ENCODE measurements at places on chromosomes 5 and 9.

DNA sequence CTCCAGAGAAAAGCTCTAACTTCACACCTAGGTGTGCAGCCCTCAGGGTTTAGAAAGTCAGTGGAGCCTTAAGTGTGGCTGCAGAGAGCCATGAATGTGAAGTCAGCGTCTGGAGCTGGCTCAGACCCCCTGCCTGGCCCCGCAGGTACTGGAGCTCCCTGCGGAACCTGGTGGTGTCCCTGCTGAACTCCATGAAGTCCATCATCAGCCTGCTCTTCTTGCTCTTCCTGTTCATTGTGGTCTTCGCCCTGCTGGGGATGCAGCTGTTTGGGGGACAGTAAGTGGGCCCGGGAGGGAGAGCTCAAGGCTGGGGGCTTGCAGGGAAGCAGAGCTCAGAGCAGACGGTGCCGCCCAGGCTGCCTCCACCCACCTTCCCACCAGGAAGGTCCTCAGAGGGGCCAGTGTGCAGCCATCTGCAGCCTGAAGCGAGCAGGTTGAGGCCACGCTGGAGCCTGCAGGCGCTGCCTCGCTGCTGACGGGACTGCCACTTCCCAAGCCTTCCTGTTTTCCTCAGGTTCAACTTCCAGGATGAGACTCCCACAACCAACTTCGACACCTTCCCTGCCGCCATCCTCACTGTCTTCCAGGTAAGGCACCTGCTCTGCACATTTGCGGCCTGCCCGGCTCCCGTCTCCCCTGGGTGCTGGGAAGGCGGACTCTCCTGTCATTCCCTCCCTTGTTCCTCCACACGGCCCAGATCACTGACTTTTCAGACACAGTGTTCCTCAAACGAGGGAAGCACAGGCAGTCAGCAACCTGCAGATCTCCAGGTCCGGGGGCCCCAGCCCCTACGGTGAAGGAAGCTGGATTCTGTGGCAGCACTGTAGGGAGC, 108.9 kb downstream of the CACNA1B start:
- DNase-seq, result no peak

DNA sequence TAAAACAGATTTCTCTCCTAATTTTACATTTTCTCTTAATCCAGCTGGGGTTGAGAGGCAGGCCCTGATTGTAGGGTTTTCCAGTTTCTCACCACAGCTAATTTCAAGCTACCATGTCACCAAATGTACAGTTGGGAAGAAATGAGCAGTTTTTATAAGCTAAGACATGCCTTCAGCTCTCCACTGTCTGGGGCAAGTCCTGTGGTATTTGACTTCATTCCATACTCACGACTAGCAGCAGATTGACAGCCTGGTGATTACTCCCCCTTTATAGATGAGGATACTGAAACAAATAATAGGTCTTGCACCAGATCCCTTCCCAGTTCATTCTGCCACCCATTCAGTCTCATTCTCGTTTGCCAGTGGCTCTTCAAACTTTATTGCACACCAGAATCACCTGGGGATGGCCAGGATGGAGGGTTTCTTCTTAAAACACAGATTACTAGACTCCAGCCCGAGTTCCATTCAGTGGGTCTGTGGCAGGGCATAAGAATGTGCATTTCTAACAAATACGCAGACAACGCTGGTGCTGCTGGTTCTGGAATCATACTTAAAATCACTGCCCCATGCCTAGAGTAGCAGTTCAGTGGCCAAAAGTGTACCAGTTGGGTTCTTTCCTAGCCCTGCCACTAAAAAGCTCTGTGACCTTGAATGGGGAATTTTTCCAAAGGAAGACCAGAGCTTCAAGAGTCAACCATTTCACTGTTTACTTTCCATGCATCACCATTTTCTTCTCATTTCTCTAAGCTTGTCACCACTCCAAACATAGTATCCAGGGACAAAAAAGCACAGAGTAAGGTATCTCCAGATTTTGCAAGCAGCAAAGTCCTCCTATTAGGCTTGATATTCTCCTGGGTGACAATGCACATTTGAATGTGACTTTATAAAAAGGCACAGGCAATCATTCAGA, 64.3 kb downstream of the CSNK1A1 start:
- peak; percentile 80 for DNase-seq

GRCh38 chr9:124290743-124291554, 33.2 kb downstream of the NEK6 start:
- DNase-seq, result no peak

- peak; percentile 31 for DNase-seq
Observed at GRCh38 chr9:13213337-13213736, 66.2 kb downstream of the MPDZ start.

DNA sequence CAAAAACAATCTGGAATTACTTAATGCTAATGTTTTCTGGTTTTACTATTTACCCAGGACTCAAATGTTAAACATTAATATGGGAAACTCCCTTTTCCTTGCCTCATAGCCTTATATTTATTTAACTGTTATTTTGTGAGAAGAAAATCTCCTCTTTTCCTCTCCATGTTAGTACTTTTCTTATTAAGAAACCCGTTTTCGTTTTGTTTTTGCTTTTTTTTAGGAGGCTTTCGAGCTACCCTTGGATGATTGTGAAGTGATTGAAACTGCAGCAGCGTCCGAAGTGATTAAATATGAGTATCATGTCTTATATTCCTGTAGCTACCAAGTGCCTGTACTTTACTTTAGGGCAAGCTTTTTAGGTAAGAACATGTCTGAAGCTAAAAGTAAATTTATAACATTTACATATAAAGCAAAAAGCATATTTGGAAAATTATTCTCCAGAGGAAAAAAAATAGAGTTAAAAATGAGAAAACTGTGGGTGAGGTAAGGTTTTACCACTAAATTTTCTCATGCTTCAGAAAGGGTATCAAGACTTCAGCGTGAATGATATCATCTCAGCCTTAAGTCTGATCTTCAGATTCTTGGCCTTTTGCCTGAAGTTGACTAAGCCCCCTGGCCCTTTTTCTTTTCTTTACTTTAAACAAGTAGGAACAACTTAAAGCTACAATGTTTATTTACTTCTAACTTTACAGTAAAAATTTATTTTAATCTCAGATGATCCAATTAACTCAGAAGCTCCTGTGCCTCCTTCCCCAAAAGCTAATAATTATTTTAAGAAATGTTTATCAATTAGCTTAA, 113.8 kb downstream of the RPS23 start:
- DNase-seq, result peak; percentile 92

GRCh38 chr5:40682154-40683017, 2.7 kb downstream of the PTGER4 start:
- no peak for DNase-seq

GRCh38 chr9:137411645-137412380, 11.1 kb downstream of the EXD3 start:
- DNase-seq, result peak; percentile 89

GRCh38 chr9:133406480-133407307, 11.1 kb downstream of the REXO4 start:
- DNase-seq, result peak; percentile 77

DNA sequence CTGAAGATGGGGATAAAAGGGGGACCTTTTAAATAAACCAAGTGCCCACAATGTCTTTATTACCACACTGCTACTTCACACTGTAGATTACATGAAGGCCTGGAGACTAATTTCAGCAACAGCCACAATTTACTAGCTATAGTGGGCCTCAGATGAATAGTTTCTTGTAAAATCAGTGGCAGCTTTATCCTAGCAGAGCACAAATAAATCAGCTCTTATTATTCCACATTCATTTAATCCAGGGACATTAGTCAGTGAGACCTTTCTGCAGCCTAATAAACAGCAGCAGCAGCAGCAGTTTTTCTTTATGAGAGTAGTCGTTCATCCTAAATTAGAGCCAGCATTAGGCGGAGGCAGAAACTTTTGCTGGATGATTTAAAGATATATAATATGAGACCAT, 542.3 kb downstream of the PSAT1 start:
- DNase-seq, result no peak

DNA sequence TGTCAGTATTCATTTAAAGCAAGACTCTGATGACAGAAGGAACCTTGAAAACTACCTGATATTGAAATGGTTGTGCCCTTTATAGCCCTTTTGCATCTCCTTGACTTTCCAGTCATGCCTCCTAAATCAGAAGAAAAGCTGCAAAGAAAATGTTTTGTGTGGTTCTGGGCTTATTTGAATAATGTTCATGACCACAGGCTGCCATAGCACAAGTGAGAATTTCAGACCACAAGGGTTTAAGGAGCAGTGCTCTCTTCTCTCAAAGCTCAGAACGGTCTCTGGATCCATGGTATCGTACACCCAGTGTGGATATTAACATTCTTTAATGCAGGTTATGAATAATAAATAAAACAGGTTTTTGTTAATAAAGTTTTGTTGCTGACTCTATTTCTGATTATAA, 54.2 kb downstream of the GPR107 start:
- no peak for DNase-seq

GRCh38 chr5:158700231-158701006, 399.3 kb downstream of the EBF1 start:
- DNase-seq, result no peak

- DNase-seq, result no peak
Observed at GRCh38 chr5:139881143-139881733, 85.6 kb downstream of the PSD2 start.

DNA sequence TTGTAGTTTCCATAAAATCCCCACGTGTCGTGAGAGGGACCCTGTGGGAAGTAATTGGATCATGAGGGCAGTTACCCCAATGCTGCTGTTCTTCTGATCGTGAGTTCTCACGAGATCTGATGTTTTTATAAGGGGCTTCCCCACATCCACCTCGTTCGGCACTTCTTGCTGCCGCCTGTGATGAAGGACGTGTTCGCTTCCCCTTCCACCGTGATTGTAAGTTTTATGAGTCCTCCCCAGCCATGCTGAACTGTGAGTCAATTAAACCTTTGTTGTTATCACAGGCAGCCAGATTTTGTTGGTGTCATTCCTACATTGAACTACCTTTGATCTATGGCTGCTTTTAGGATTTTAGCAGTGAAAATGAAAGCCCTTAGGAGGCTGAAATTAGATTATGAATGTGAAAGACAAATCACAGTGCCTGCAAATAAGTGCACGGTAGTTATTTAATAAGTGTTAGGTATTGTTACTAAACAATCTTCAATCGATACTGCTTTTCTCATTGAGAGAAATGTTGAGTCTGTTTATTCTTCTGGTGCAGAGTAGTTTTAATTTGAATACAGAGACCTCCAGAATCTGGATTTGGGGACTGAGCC, 68.0 kb upstream of the C6 start:
- DNase-seq, result no peak

- no peak for DNase-seq
Observed at GRCh38 chr5:127428748-127429147, 88.7 kb upstream of the PRRC1 start.

GRCh38 chr5:176847726-176848290, 37.4 kb downstream of the UNC5A start:
- DNase-seq, result no peak

- no peak for DNase-seq
Observed at GRCh38 chr9:37002413-37003217, 31.5 kb downstream of the PAX5 start.

- DNase-seq, result peak; percentile 83
Observed at GRCh38 chr5:57493034-57493433, 10.4 kb upstream of the ACTBL2 start.

GRCh38 chr9:137148242-137148641, 9.3 kb downstream of the GRIN1 start:
- DNase-seq, result no peak

DNA sequence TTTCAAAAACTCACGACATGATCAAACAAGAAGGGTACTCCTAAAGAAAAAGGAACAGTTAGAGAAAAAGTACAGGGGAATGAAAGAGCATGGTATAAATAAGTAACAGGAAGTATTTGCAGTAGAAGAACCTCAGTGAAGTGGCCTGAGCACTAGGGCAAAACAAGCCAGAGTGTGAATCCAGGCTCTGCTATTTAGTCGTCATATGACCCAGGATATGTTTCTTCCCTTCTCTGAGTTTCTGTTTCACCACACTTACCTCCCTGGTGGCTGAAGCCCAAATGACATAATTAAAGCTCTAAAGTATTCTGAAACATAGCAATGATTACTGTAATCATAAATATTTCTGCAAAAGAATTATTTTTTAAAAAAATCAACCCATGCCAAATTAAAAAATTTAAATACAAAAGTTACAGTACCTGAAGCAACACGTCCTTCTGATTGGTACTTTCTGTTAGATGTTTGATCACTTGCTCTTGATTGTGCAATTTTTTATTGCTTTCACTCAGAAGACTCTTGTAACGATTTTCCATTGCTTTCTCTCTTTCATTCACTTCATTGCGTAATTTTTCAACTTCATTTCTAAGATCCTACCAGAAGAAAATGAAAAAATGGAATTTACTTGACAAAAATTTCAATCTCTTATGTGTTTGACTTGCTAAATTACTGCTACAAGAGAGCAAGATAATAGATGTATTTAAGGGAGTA, 88.9 kb downstream of the CDK5RAP2 start:
- peak; percentile 9 for DNase-seq

- no peak for DNase-seq
Observed at GRCh38 chr5:53667621-53668020, 107.2 kb downstream of the NDUFS4 start.

GRCh38 chr5:168749391-168750100, 170.4 kb upstream of the PANK3 start:
- DNase-seq, result no peak

DNA sequence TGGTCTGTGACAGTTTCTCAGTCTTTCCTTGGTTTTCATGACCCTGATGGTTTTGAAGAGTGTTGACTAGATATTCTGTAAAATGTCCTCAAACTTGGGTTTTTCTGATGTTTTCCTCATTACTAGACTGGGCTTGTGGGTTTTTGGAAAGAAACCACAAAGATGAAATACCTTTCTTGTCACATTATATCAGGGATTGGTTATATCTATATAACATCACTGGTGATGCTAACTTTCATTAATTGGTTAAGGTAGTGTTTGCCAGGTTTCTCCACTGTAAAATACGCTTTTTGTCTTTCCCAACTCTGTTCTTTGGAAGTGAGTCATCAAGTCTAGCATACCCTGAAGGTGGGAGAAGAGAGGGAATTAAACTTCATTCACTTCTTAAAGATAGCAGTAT, 3.3 kb upstream of the IL31RA start:
- no peak for DNase-seq

GRCh38 chr5:101515721-101516120, 612.6 kb upstream of the ST8SIA4 start:
- DNase-seq, result no peak

DNA sequence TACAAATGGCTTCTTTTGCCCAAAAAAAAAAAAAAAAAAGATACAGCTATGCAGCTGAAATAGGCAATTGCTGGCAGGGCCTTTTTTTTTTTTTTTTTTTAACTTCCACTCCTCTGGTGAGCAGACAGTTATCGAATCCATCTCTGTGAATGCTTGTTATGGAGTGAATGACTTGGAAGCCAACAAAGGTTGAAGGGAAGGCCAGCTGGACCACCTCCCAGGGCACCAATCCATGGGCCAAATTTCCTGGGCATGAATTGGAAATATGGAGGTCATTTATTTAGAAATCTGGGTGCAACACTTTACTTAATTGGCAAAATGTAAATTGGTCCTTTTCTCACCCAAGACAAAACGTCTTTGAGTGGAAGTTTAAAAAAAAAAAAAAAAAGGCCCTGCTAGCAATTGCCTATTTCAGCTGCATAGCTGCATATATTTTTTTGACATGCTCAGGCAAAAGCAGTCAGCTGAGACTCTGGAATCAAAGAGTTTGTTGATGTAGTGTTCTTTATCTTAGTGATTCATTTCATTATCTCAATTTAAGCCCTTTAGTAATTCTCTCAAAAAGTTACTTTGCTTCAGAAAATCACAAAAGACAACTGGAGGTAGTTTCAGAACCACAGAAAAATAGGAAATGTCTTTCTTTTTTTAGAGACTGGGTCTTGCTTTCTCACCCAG, 392.2 kb upstream of the KLF4 start:
- DNase-seq, result no peak
